ENCODE measurements at places on chromosomes 3 and 15.
A peak's percentile ranks its signal among the peaks of the same experiment; 100 is the strongest.

- DNase-seq, result no peak
These were observed 4.0 kb downstream of the ATP10A start for GRCh38 chr15:25858952-25859760.

- DNase-seq, result no peak
These were observed 228.8 kb upstream of the BHLHE40 start for GRCh38 chr3:4750306-4750968.

- DNase-seq, result no peak
These were observed 113.4 kb upstream of the MRPS22 start for GRCh38 chr3:139230391-139230790.

DNA sequence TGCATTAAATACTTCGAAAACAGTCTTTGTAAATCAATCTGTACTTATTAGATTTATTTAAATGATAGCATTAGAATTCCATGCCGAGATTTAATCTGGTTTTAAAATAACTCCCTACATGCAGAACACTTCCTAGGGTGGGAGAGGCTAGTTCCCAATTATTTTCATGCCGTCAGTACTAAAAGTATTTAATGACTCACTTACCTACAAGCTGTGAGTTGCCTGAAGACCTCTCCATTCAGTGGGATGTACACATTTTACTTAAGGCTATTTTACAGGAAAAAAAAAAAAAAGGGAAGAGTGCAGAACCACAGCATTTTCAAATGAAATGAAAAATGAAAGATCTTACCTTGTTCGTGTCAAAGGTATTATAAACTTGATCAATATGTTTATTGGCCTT, 469 bp downstream of the GUCA1C start:
- DNase-seq, result no peak

DNA sequence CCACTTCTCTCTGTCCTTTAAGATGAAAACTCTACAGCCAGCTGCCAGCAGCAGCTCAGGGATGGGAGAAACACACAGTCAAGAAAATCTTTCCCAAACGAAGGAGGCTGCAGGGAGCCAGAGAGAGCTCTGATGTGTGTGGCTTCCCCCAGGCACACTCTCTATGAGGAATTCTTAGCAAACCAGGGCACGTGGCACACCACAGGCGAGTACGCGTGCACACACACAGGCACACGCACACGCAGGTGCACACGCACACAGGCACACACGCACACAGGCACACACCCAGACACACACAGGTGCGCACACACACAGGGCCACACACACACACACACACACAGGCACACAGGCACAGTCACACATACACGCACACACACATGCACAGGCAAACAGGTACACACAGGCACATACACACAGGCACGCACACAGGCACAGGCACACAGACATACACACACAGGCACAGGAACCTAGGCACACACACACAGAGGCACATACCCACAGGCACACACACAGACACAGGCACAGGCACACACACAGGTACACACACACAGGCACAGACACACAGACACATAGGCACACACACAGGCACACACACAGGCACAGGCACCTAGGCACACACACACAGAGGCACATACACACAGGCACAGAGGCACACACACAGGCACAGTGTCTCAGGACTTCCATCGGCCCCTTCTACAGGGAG, 91.5 kb upstream of the ATP2B2 start:
- no peak for DNase-seq

- DNase-seq, result no peak
These were observed 63.6 kb downstream of the PROS1 start for GRCh38 chr3:93910097-93910496.

GRCh38 chr3:181725830-181726229, 14.1 kb downstream of the SOX2 start:
- no peak for DNase-seq

DNA sequence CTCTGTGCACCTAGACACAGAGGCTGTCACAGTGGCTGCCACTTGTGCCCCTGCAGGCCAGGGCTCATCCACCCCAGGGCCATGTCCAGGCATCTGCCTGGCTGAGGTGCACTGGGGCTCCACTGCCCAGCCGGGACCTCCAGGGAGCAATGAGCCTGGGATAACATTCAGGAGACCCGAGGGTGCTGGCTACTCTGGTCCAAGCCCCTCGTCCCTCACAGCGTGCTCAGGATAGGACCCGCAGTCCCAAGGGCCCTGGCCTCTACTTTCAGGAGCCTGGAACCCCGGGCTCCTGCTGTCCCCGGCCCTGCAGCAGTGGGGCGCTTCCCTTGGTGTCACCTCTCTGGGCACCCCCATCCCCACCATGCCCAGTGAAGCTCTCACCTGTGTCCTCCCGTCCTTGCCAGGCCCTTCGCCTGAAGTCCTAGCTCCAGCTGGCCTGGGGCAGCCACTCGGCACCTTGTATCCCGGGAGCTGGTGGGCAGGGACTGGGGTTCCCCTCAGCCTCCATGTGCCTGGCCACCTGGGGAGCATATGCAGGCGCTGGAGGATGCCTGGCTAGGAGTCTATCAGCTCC, 157.8 kb downstream of the NSMCE3 start:
- DNase-seq, result no peak

DNA sequence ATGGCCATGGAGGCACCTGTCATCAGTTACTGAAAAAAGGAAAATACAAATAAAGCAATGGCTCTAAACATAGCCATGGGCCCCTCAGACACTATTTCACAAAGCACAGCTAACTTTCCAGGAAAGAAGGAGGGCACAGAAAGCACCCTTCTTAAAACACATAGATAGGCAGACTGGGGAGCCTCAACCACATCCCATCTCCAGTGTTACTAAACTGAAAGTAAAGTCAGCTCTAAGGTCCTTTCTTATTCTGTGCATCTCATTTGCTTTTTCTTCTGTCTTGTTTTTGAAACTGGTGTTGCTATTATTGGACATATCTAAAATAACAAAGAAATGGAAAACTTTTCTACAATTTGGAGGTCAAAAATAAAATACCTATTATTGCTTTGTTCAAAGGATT, 48.2 kb upstream of the STAC start:
- no peak for DNase-seq

DNA sequence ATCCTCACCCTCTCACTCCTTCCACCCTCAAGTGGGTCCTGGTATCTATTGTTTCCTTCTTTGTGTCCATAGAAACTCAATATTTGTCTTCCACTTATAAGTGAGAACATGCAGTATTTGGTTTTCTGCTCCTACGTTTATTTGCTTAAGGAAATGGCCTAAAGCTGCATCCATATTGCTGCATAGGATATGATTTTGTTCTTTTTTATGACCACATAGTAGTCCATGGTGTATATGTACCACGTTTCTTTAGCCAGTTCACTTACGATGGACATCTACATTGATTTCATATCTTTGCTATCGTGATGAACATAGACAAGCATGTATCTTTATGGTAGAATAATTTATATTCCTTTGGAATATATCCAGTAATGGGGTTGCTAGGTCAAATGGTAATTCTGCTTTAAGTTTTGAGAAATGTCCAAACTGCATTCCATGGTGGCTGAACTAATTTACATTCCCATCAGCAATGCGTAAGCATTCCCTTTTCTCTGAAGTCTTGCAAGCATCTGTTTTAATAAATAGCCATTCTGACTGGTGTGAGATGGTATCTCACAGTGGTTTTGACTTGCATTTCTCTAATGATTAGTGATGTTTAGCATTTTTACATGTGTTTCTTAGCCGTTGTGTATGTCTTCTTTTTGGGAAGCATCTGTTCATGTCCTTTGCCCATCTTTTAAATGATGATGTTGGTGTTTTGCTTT, 650.2 kb downstream of the ZNF385D start:
- DNase-seq, result no peak

DNA sequence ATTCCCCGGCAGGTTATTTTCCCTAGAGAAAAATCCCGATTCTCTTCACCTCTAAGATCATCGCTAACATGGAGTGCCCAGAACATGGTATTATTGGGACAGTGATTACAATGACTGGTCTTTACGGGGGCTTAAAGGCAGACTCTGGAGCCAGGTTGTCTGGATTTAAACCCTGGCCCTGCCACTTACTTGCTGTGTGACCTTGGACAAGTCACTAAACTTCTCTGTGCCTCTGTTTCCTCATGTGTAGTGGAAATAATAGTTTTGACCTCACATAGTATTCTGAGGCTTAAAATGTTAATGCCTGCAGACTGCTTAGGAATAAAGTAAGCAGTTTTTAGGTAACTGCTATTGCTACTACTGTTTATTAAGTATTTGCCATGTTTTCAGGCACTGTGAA, 4.4 kb downstream of the PLA2G4D start:
- DNase-seq, result no peak

DNA sequence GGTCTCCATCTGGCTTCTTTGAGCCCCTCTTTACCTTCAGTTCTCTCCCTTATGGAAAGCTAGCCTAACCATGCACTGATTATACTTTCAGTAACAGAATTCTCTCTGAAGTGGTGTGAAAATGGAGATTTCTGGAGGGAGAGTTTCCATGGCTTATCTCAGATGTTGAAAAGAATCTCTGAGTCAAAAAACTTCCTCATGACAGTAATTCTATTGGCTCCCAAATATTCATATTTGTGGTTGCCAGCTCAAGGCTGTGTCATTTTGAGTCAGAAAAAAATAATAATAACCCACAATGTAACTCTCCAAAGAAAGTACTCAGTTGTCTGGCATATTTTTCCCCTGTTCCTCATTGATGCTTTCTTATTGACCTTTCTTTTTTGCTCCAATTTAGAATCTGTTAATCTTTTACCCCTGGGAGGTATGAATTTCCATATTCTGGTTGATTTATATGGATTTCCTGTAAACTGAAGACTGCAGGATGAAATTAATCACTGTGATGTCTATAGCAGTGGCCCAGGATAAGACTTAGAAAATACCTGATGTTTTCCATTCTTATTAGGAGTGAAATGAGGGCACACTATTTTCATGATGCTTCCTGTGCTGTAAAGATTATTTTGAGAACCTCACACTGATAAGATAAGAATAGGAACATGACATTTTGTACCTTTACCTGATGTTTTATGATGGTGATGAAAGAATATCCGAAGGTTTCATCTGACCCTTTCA, 149.5 kb upstream of the EPHA3 start:
- DNase-seq, result no peak

DNA sequence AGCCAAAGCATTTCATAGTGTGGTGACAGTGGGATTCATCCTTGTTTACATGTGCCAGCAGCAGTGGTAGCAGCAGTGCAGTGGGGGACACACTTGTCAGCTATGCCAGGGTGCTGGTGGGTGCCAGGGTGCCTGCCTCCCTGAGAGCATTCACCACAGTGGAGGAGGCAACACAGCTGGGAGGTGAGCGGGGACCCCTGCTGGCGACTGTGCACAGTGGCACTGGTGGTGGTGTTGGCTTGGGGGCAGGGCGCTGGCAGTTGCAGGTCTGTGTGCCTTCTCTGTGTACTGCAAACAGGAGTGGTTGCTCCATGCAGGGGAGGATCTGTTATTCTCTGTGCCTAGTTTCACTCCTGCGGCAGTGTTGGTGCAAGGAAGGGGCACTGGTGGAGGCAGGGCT, 41.2 kb downstream of the CEP63 start:
- peak; percentile 66 for DNase-seq

- no peak for DNase-seq
These were observed 90.4 kb upstream of the PHLDB2 start for GRCh38 chr3:111768571-111769100.

DNA sequence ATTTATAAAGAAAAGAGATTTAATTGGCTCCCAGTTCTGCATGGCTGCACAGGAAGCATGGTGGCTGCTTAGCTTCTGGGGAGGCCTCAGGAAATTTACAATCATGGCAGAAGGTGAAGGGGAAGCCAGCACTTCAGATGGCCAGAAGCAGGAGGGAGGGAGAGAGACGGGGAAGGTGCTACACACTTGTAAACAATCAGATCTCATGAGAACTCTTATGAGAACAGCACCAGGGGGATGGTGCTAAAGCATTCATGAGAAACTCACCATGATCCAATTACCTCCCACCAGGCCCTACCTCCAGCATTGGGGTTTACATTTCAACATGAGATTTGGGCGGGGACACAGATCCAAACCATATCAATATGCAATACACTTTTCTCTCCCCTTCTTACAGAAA, 73.7 kb downstream of the ECT2 start:
- DNase-seq, result no peak

DNA sequence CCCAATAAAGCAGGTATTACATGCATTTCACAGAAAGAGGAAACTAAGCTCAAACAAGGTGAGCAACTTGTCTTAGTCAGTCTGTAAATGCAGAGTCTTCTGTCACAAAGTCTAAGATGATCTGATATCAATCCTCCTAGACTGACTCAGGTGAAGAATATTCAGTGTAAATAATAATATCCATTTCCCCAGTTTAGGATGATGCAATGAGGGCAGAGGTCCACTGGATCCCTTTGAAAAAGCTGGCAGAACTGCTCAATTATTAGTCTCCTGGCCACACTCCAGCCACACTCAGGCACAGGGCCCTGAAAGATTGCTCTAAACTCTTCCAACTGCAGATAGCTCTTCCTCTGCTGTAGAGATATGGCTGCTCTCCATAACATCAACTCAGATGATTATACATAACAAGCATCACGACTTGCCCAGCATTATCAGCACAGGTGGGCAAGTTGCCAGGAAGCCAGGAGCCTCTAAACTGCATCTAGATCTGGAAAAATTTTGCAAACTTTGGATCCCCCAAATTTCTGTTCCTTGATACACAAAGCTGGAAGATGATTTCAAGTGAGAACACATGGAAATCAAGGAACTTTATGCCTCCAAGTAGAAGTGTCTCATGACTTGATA, 129.8 kb upstream of the CPNE4 start:
- no peak for DNase-seq

DNA sequence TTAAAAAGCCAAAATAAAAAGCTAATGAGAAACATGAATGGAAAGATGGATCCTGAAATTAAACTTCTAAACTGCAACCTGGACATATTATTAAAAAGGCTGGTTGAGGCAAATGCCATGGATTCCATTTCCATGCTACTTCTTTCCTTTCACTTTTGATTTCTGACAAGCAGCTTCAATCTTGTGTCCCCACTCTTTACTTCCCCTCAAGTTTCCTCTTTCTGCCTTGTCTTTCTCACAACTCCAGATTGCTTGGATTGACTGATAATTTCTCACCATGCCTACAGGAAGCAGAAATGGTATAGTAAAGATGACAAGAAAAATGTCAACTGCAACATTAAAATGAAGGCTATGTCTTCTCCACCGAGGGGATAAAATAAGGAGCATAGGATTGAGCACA, 1136.7 kb downstream of the TUSC7 start:
- no peak for DNase-seq

GRCh38 chr3:194240766-194241165, 104.8 kb downstream of the HES1 start:
- DNase-seq, result no peak

- DNase-seq, result no peak
These were observed 16.7 kb upstream of the CCDC174 start for GRCh38 chr3:14634763-14635400.

GRCh38 chr3:122099255-122099654, 44.1 kb downstream of the CD86 start:
- DNase-seq, result no peak

DNA sequence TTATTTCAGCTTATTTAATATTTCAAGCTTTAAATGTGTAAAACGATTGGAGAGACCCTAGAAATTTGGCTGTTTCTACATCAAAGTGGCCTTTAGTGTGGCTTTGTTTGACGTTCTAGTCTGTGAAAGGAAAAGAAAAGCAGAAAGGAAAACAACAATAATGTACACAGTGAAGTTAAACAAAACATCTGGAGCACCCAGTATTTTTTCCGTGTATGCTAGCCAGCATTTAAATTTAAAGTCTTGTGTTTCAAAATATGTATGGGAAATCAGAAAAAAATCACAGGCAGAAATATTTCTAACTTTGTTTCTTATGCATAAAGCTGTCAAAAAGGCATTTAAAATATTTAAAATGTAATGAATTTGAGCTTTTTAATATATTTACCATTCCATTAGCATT, 218.1 kb downstream of the NAALADL2 start:
- DNase-seq, result no peak

GRCh38 chr3:113606539-113607218, 74.3 kb downstream of the SIDT1 start:
- DNase-seq, result no peak
